Mesothelial cell of epicardium (in vitro differentiated cells): ENCODE measurements at places on chromosomes 16 and 17. TPM values are rescaled to one million over a fixed set of nuclear protein-coding genes. Genes with fewer than 3 reads are reported as not detected.

DNA sequence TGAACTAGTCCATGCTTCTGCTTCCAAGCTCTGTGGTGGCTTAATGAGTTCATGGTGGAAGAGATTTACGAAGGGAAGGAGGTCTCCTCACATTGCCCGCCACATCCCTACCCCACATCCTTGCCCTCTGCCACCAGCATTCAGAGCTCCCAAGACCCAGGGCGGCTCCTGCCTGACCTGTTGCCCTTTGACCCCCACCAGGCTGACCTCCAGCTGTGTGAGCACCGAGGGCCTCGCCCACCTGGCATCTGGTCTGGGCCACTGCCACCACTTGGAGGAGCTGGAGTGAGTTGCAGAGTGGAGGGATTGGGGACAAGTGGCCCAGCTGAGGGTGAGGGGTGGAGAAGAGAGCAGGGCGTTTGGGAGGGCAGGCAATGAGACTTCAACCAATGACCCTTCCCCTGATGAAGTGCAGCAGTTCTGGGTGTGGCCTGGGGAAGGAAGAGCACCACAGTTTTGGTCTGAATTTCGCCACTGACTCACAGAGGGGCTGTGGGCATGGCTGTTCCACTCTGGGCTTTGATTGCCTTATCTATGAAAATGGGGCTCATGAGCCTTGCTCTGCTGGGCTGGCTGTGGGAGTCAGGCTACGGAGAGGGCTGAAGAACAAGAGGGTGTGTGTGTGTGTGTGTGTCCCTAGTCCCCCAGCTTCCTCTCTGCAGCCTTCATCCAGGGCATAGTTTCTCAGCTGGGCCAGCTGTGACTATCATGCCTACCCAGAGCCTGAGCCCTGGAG lies 22.6 kb upstream of the CPNE2 start:
- H3K4me1 ChIP-seq, result peaks cover 8% of the 10 kb centered on the region
- H3K4me3 ChIP-seq, result no peak overlapping the region
- H3K27me3 ChIP-seq, result peaks cover 15% of the 10 kb centered on the region
- no peak overlapping the region for H3K27ac ChIP-seq
- DNase-seq, result no peak

DNA sequence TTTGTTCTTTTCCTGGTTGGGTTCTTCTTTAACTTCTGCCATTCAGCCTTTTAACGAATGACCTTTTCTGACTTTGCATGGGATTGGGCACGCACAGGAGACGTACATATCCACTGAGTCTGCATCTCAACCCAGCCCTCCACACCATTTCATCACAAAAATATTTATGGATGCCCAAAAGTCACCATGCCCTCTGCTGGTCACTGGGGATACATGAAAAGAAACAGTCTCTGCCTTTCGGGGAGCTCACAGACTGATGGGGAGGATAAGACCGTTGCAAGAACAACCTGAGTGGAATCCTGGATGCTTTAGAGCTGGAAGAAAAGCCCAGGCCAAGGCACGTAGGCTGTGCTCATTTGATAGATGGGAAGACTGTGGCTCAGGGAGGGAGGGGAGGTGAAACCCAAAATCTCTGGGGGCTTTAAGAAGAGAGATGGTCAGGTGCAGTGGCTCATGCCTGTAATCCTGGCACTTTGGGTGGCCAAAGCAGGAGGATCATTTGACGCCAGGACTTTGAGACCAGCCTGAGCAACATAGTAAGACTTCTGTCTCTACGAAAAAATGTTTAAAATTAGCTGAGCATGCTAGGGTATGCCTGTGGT lies 7.9 kb upstream of the MT2A start:
- DNase-seq, result no peak
- H3K4me1 ChIP-seq, result no peaks in the 10 kb centered on the region
- no peak overlapping the region for H3K27ac ChIP-seq
- H3K36me3 ChIP-seq, result no peaks in the 10 kb centered on the region
- no peak overlapping the region for H3K4me3 ChIP-seq

DNA sequence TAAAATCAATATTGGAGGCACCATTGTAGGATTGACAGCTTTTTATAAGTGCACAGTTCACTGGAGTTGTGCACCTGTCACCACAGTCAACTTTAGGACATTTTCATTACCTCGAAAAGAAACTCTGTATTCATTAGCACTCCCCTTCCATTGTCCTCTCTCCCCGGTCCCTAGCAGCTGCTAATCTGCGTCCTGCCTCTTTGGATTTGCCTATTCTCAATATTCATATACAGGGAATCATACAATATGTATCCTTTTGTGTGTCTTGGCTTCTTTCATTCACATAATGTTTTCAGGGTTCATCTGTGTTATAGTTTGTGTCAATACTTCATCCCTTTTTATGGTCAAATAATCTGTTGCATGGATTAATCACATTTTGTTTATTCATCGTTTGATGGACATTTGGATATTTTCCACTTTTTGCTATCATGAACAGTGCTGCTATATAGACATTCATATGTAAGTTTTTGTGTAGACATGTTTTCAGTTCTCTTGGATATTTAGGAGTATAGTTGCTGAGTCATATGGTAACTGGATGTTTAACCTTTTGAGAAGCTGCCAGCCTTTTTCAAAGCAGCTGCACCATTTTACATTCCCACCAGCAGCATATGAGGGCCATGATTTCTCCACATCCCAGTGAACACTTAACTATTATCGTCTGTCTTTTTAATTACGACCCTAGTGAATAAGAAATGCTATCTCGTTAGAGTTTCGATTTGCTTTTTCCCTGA lies 9.8 kb downstream of the DNAJA3 start:
- no peaks in the 10 kb centered on the region for H3K27me3 ChIP-seq
- H3K4me3 ChIP-seq, result no peak overlapping the region
- no peak for DNase-seq
- no peaks in the 10 kb centered on the region for H3K4me1 ChIP-seq

- H3K27me3 ChIP-seq, result no peaks in the 10 kb centered on the region
- DNase-seq, result peak; percentile 52
- H3K4me3 ChIP-seq, result peak overlapping the region; percentile 37
- H3K36me3 ChIP-seq, result peaks cover 22% of the 10 kb centered on the region
Observed at GRCh38 chr16:77993111-77993985, 29.0 kb upstream of the CLEC3A start.

DNA sequence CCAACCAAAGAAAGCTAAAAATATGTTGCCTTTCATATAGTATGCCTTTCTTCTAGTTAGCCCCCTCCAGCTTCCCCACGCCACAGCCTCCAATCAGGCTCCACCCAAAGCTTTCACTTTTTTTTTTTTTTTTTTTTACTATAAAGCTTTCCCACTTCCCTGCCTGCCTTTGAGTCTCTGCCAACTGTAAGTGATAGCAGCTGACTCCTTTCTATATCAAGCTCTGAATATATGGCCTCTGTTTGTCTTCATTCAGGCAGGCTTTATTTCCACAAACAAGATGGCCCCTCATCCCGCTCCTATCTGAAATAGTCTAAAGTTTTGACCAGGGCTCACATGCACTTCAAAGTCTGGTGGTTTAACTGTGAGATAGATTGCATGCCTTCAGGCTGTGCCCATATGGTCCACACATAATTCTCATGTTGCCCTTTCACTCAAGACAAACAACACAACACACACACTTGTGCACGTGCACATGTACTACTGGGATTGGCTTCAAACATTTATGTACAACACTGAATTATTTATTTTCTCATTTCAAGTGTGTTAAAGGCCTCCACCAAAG lies 39.8 kb upstream of the DYNLRB2 start:
- no peak overlapping the region for H3K4me3 ChIP-seq
- H3K27ac ChIP-seq, result no peak overlapping the region
- peaks cover 8% of the 10 kb centered on the region for H3K27me3 ChIP-seq
- no peaks in the 10 kb centered on the region for H3K36me3 ChIP-seq
- no peaks in the 10 kb centered on the region for H3K4me1 ChIP-seq
- DNase-seq, result no peak

The WNT9B gene
- 1.2 to 2.0 TPM (median 1.6 TPM) in 3 replicates for total RNA-seq

The EIF5A gene
- 265 to 278 TPM (median 273 TPM) in 3 replicates for total RNA-seq
